Progenitor cell of endocrine pancreas (in vitro differentiated cells): ENCODE measurements at places on chromosomes 11 and 22. TPM values are rescaled to one million over a fixed set of nuclear protein-coding genes. Genes with fewer than 3 reads are reported as not detected.

DNA sequence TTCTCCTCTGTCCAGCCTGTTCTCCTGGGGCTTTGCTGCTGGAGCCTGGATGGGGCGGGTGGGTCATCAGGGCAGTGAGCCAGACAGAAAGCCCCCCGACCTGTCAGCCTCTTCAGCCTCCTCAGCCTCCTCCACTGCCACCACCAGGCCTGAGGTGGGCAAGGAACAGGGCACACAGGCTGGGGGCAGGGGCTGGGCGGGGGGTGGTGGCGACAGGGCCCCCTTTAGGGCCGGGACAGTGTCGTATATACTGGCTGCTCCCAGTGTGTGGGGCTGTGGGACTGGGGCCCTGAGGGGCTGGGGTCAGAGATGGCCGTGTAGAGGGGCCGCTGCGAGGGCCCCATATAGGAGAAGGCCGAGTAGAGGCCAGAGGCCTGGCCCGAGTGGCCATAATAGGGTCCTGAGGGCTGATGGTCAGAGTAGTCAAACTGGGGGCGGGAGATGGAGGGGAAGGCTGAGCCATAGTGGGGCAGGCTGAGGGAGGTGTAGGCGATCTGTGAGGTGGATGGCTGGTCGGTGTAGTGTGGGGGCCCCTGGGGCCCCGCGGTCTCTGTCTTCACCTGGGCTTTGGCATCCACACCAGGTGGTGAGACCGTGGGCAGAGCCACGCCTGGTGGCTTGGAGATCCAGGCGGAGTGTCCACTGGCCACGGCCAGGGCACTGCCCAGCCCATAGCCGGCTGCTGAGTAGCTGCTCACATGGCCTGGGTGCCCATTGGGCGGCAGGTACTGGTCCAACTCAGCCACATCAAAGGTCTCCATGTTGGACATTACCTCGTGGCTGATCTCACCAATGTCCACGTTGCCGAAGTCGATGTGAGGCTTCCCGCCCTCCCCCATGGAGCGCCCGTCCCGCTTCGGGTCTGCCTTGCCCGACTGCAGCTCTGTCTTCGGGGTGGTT is 10.8 kb downstream of the SOX10 start:
- DNase-seq = no peak

DNA sequence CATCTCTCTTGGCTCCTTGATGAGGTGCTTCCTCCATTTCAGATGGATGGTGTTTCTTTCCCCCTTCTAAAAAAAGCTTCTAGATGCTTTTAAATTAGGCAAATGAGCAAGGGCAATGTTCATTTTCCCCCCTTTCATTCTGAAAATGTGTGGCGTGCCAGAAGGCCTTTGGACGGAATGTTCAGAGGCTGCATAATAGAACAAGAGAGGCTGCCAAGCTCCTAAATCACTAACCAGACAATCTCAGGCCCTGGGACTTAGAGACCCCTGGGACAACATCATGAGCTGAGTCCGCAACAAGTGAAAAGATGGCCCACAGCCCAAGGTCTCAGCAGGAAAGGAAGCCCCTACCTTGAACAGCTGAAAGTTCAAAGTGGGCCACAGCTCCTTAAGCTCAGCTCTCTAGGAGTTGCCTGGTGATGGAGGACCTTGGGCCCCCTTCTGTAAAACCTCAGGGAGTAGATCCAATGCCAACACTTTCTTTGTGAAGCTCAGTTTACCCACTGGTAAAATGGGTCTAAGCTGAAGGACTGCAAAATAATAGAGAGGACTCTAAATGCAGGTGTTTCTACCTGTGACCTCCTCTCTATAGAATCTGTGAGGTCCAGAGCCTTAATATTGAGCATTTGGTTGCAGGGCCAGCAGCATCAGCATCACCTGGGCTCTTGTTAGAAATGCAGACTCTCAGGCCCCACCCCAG is 144.0 kb downstream of the FBXO7 start:
- DNase-seq = no peak

DNA sequence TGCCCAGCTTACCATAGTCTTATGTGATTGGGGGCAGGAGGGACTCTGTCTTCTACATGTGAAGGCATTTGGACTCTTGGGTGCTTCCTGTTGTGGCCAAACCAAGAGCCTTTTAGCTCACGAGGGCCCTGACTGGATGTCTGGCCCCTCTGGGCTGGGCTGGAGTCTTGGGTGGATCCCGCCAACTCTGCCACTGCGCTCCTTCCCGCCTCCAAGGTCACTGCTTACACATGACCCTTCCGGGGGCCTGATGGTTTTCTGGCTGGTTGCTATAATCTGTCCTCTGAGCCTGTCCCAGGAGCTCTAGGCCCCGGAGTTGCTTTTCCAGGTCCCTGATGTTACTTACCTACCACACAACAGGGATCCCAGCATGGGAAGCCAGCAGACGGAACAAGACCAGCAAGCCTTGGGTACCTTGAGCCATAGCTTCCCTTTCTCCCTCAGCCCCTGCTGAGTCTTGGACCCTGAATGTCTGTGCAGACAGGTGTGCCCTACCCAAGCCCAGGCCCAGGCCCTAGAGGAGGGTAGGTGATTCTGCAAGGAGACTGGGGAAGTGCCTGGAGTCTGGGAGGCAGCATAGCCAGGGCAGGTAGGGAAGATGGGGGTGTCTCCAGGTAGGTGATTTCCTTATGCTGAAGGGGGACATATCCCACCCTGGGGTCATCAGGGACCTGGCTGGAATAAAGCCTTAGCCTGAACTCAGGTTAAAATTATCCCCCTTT is 100.3 kb downstream of the TSPAN18 start:
- DNase-seq = no peak

DNA sequence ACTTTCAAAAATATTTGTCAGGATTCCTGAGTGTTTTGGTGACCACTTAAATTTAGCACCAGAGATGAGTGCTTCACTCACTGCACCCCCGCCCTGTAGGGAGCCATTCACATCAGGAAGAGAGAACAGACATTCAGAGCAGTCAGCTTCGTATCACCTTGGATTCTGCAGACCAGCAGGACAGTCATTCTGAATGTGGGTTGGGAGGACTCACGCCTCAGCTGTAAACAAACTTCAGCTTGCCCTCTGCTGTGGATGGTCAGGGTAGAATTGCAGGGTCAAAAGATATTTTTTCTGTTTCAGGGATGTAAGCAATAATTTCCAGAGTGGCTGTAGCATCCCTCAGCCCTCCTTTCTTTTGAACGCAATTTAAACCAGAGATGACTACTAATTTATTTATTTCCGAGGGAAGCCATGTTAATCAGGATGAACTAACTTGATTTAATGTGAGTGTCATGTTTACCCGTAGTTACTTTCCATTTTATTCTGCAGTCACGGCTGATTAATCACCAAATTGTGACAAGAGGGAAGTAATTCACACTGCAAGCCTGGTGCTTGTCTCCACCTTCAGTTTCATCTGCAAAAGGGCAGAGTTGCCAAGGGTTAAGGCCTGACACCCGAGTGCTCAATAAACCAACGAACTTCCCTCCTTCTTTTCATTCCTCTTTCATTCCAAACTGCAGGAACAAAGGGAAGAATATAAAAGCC is 174.2 kb upstream of the DDI1 start:
- DNase-seq = no peak

DNA sequence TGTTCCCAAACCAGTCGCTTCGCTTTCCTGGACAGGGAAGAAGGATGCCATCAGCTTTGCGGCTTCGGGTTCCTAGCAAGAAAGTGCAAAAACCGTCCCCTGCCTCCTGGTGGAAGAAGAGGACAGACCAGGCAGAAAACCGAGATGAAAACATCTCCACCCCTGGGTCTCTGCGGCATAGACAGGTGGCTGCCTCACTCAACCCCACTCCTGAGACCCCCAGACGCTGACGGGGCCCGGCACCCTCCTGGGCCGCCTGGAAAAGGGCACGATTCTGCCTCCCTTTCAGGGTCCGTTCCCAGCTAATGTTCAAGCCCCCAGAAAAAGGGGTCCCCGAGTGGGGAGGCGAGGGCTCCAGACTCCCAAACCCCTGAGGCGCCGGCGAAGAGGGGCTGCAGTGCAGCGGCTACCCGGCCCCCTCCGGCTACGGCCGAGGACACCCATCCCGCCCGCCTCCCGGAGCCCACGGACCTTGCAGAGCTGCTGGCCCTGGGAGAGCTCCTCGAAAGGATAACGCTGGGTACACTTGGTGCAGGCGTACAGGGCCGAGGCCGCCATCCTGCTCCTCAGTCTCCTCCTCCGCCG is 569 bp downstream of the FAM76B start:
- peak; percentile 25 for DNase-seq

DNA sequence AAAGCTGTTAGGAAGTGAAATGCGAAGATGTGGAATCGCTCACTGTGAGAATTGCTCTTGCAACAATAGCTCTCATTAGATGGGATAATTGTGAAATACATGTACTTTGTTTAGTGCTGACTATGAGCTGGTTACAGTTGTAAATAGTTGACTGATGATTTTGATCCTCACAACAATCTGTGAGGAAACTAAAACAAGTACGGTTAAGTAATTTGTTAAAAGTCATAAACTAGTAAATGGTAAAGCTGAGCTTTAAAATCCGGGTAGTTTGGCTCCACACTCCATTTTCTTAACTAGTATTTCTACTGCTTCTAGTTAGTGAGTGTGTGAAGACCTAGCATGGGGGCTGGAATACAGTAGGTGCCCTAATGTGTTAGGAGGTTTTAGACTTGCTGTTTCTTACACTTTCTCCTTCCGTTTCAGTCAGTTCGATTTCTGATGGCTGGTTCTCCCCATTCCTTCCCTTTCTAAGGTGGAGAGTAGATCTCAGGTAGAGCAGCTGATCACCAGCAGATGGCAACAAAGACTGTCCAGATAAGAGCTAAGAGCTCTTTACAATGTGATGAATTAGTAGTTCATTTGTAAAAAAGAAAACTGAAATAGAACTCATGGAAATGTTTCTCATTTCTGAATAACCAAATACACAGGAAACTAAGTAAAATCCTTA is 16.3 kb upstream of the CYP2R1 start:
- DNase-seq = no peak

Gene FDXACB1
- 2.8 and 3.0 TPM in 2 replicates for total RNA-seq

Gene CARNS1
- total RNA-seq = 0.29 and 0.53 TPM in 2 replicates
